Activated CD4-positive, alpha-beta T cell treated with anti-CD3 and anti-CD28 coated beads for 1 hour (primary cell): ENCODE measurements at places on chromosomes 2 and 18.

- DNase-seq = no peak
These were observed 69.5 kb downstream of the TPGS2 start for GRCh38 chr18:36759167-36759776.

DNA sequence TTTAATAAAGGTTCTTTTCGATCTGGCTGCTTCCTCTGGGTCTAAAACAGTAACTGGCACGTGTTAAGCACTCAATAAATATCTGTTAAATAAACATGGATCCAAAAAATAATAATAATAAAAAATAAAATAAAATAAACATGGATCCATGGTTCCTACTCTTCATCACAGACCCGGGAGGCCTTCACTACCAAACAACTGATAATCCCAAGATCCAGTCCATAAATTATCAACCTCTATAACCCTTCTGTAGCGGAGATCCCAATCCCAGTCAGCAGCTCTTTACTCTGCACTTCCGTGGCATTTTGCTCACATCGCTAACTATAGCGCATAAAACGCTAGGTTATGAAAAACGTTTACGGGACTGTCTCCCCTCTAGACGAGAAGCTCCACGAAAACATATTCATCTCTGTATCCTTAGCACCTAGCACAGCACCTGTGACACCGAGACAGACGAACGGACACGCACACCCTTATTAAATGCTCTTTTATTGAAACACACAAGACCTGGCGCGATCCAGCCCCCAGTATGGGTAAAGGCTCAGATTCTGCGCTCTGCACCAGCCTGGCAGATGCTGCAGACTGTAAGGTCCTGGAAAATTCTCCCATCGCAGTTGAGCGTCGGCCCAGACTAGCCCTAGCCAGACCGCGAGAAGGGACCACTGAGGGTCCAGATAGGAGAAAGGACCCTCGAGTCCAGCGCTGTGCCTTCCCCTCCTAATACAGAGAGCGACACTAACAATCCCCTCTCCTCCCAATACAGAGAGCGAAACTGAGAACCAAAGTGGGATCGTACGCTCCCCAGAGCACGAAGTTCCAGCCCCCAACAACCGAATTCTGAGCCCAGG is 770 bp downstream of the NBAS start:
- DNase-seq = no peak

DNA sequence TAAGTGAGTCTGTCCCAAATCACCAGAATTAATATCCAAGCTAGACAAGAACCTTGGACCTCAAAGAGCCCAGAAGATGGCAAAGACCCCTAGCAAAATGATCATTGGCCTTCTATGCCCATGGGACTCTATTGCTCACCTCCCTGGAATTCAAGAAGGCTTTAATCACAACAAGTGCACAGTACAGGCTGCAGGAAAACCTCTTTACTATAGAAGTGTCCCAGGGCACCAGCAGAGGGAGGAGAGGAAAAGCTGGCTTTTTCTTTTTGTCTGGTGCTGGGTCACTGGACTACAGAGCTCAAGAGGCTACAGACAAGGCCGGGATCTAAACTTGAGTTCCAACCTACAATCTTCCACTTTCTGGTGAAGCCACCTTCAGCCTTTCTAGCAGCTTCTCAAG is 88.3 kb upstream of the PPP1CB start:
- no peak for DNase-seq

- no peak for DNase-seq
These were observed 428.6 kb upstream of the SYT4 start for GRCh38 chr18:43705850-43706249.

- no peak for DNase-seq
These were observed 76.2 kb downstream of the KIAA2012 start for GRCh38 chr2:202149155-202149762.

DNA sequence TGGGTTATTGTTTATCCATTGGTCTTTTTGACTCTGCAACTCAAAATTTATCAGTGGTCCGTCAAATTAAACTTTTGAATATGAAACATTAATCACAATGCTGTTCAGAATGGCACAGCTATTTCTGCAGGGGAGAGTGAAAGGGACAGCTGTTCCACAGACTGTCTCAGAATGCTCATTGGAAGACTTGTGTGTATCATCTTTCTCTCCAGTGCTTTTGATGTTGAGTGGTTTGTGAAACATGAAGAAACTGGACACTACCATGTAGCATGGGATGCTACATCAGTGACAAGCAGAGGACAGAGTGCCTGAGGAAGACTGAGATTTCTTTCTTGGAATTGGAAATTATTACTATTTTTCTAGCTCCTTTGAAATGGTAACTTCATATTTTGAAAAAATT is 115.7 kb downstream of the PLCL1 start:
- no peak for DNase-seq

DNA sequence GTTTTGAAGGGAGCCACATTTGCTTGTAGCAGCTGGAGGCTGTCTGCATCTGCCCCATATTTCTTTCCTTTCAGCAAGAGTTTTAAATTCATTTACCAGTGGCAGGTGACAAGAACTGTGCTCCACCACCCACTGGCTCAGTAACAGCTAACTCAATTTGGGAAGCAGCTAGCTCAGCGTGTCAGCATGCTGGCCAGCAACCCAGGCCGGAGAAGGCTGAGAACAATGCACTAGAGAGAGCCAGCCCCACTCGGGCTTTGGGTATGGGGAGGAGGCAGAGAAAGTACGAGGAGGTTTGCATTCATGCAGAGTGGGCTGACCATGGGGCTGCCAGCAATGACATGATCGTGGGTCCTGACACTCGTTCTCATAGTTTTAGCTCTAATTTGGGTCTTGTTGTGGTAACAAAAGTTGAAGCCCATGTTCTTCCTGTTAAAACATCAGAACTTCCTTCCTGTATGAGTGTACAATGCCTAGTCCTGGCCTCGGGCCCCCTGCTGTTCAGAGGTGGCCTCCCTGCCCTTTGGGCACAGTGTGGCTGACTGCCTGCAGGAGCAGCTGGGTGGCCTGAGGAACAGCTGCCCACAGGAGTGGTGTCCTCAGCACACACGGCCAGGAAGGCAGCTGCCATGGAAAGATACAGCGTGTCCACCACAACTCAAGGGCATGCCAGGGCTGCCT is 23.0 kb downstream of the CDC42EP3 start:
- no peak for DNase-seq

- no peak for DNase-seq
These were observed 13.3 kb downstream of the MRPL44 start for GRCh38 chr2:223970343-223971128.

DNA sequence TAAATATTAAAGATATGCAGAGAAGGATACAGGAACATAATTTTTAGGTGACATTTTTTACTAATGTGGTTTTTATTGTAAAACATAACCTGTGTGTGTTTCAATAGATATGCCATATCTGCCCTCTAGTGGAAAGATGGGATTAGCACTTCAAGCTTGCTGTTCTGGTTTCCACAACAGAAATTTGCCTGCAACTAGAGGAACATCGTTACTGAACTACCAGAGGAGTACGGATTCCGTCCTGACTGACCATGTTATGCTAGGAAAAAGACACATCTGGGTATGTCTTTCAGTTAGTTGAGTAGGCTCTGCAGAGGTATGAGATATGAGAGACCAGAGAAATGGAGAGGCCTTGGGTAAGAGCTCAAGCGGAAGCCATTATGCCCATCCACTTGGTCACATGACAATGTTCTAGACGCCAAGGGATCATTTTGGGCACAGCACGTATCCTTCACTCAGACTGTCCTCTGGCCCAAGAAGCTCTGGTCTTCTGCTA is 104.9 kb downstream of the MBD2 start:
- DNase-seq = no peak

GRCh38 chr2:100243631-100244030 is 78.7 kb downstream of the LONRF2 start:
- DNase-seq = no peak
